GM12891 (cell line): ENCODE measurements at places on chromosomes 4 and X.

- DNase-seq: no peak
Measured at GRCh38 chrX:69210581-69210980, 45.3 kb upstream of the PJA1 start.

- no peak for DNase-seq
Measured at GRCh38 chr4:186580669-186581068, 25.3 kb upstream of the MTNR1A start.

GRCh38 chr4:26685250-26685649 is 101.4 kb downstream of the TBC1D19 start:
- no peak for DNase-seq

DNA sequence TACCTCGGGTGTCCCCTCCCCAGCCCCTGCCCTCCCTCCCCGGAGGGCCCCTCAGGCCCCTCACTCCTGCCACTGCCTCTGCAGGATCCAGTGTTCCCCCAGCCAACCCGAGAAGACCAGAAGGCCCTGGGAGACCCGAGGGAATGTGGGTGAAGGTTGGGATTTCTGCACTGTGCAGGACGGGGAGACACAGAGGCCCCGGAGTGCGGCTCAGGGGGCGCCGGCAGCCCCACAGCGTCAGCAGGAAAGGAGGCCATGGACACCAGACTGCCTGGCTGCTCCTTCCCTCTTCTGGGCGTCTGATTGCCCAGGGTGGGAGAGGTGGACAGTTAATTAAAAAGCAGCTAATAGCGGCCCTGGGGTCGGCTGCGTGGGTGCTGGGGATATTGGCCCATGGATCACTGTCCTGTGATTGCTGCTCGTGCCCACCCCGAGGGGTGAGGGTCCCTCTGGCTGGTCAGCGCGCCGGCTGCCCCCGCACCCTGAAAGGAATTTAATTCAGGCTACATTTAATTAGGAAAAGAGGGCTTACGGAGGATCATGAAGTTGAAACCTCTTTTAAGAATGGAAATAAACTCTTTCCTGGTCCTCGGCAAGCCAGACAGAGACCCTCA is 57.8 kb upstream of the NKX1-1 start:
- no peak for DNase-seq

DNA sequence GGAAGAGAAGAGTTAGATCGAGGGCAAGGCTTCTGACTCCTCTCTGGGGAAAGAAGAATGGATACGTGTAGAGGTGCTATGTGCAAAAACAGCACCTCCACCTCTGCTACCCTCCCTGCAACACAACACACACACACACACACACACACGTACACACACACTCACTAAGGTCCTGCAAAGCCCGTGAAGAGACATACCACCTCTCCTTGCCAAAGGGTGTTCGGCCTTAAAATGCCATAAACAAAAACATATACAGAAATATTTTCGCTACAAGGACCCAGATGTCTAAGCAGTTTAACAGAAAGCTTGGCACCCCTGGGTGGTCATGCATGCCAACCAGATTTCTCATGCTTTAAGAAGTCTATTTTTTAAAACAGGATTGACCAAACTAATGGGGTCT is 1.5 kb downstream of the TIFA start:
- no peak for DNase-seq

GRCh38 chrX:149298111-149298510 is 207.0 kb downstream of the IDS start:
- no peak for DNase-seq

DNA sequence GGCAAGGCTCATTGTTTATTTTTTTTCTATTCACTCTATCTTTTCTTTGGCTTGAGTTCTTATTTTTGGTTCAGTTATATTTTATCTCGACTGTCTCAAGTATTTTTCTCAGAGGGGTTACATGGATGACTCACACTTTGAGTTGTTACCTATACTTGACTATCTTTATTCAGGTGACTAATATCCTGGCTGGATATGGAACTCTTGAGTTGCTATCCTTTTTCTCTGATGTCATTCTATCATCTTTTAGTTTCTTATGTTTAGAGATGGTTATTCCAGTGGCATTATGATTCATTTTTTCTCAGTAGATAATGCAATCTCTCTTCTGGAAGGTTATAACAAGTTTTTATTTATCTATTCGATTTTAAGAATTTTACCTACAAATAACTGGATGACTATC is 117.9 kb downstream of the COX18 start:
- no peak for DNase-seq

GRCh38 chrX:103739421-103739820 is 28.7 kb downstream of the TMEM31 start:
- DNase-seq: no peak

GRCh38 chr4:10461091-10461849 is 4.0 kb upstream of the ZNF518B start:
- DNase-seq: peak; percentile 86

GRCh38 chr4:28101583-28101982 is 1240.9 kb downstream of the STIM2 start:
- DNase-seq: no peak

DNA sequence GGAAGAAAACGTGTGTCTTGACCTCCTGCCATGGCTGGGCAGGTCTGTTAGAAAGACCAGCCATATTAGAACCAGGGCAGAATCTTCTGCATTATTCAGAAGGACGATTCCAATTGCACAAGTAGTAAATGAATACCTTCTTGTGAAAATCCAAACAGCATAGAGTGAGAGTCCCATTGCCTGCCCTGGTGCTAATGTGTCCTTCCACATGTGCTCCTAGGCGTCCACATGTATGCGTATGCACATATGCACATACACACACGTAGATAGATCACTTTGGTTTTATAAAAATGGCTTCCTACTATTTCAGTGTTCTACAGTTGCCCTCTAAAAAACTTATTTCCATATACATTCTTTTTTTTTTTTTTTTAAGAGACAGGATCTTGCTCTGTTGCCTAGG is 10.2 kb upstream of the GRPEL1 start:
- DNase-seq: no peak

DNA sequence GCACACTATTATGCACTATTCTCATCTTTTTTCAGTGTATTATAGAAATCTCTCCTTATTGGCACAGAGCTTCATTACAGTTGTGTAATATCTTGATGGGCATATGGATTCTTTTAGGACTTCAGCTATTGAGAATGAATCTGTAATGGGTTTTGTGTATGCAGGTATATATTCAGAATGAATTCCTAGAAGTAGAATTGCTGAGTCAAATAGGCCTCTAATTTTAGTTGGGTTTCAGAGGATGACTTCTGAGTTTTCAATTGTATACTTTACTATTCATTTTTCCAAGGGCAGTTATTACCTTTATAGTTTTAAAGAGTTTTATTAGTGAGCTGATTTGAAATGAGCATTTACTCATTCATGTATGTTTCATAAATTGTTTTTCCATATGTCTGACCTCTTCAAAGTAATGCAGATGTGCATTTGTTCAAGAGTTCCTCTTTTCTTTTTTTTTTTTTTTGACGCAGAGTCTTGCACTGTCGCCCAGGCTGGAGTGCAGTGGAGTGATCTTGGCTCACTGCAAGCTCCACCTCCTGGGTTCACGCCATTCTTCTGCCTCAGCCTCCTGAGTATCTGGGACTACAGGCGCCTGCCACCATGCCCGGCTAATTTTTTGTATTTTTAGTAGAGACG is 19.5 kb downstream of the CASP6 start:
- DNase-seq: no peak

DNA sequence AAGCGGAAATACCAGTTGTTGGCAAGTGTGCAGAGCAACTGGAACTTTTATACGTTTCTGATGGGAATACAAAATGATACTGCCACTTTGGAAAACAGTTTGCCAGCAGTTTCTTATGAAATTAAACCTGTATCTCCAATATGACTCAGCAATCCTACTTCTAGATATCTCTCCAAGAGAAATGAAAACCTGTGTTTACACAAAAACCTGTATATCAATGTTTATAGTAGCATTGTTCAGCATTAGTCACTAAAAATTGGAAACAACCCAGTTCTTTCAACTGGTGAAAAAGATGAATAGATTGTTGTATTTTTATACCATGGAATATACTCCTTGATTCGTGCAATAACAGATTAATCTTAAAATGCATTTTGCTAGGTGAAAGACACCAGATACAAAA is 26.8 kb downstream of the ATP7A start:
- no peak for DNase-seq

DNA sequence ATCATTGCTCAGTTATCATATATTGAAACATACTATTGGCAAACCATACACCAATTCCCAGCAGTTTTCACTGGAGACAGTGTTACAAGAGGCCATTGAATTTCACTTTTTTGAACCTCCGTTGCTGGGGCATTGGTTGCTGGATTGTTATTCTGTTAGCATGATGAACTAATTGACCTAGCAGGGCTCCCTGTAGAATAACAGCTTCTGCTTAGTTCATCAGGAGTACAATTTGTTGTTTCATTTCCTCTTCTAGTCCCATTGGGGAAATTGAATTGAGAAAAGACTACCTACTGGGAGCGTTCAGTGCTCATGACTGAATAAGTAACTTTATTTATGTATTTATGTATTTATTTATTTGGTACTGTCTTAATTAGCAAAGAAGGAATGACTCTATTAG is 151.6 kb downstream of the SLIT2 start:
- DNase-seq: no peak

DNA sequence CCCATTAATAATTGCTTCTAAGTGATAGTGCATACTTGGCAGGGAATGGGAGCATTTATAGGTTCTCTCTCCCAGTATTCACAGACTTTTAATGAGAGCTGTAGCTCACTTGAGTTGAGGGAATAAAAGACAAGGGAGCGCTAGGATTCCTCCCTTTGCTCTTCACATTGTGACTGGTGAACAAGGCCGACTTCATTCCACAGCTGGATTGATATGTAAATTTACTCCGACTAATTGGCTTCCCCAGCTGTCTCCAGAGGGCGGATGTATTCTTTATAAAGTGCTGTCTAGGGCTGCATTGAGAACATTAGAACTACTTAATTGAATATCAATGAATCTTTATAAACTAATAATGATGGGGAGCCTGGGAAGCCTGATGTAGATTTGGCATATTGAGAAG is 63.4 kb downstream of the GPR50 start:
- no peak for DNase-seq

- DNase-seq: no peak
Measured at GRCh38 chr4:77014256-77014655, 61.5 kb downstream of the CCNI start.

- no peak for DNase-seq
Measured at GRCh38 chrX:136967966-136968365, 65.8 kb downstream of the GPR101 start.

DNA sequence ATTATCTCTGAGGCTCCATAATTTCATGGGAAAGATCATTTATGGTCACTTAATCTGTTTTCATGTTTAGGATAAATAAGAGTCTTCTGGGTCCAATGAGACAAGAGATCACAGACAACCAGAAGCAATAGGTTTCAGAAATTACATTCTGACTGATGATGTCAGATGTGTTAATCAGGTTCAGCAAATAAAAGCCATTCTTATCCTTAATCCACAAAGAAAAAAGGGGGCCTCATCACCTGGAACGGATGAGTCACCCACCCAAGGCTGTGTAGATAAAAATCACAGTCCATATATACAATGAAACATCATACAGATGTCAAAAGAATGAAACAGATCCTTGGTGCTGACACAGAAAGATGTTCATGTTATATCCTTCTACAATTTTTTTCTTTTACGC is 36.6 kb downstream of the SYTL4 start:
- DNase-seq: no peak

DNA sequence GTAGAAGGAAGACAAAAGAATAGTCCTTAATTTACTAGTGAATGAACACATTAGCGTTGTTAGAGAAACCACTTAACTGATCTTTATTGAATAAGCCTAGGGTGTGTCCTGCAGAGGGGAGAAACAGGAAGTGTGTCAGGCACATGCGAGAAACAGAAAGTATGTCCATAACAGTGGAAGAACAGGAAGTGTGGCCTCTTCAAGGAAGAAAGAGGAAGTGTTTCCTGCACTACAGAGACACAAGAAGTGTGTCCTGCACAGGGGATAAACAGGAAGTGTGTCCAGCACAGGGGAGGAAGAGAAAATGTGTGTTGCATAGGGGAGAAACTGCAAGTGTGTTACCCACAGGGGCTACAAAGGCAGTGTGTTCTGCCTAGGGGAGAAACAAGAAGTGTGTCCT is 539.6 kb upstream of the PRKX start:
- no peak for DNase-seq

DNA sequence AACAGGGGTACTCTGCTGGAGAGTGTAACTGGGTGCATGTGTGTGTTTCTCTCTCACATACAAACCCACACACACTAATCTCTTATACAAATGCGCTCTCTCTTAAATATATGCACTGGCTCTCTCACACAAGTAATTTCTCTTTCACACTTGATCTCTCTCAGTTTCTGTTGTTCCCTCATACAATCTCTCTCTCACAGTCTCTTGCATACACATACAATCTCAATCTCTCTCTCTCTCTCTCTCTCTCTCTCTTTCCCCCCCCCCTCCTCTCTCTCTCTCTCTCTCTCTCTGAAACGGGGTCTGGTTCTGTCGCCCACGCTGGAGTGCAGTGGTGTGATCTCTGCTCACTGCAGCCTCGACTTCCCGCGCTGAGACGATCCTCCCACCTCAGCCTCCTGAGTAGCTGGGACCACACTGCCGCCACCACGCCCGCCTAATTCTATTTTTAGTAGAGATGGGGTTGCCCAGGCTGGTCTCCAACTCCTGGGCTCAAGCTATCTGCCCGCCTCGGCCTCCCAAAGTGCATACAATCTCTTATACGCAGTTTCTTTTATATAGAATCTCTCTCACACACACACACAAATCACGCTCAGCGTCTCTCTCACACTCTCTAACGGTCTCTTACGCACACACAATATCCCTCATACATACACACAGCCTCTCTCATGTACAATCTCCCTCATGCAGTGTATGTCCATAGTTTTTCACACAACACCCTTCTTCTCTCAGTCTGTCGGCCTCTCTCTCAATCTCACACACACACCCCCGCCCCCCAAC is 518 bp upstream of the FAM241A start:
- no peak for DNase-seq

DNA sequence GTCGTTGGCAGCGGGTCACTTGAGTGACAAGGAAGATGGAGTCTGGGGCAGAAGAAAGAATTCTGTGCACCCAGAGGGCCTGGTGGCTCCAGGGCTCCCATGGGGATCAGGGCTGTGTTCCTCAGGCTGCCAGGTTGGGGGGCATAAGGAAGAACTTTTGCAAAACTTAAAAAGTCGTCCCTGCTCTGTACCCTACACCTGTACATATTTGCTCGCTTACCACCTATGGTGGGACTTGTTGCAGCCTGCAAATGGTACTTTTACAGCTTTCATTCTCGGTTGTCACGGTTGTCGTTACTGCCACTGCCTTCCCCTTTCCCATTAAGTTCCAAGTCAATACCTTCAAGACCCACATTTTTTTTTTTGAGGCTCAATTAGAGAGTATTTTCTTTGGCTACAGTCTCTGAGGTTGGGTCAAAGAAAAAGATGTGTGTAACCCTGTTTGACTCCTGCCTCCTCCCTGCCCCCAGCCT is 9.1 kb downstream of the ARX start:
- DNase-seq: no peak

GRCh38 chr4:122665161-122665929 is 44.5 kb upstream of the IL21 start:
- DNase-seq: no peak

- DNase-seq: no peak
Measured at GRCh38 chrX:12955882-12956703, 18.8 kb upstream of the TMSB4X start.

- DNase-seq: no peak
Measured at GRCh38 chrX:40065296-40066046, 32.3 kb downstream of the BCOR start.

GRCh38 chr4:2813446-2814405 is 20.8 kb downstream of the SH3BP2 start:
- DNase-seq: no peak

- no peak for DNase-seq
Measured at GRCh38 chrX:39445336-39445735, 644.1 kb downstream of the MID1IP1 start.
